Psoas muscle (tissue), 8 donors: ENCODE measurements at places on chromosomes 7 and 10.
A peak's percentile ranks its signal among the peaks of the same experiment; 100 is the strongest.

DNA sequence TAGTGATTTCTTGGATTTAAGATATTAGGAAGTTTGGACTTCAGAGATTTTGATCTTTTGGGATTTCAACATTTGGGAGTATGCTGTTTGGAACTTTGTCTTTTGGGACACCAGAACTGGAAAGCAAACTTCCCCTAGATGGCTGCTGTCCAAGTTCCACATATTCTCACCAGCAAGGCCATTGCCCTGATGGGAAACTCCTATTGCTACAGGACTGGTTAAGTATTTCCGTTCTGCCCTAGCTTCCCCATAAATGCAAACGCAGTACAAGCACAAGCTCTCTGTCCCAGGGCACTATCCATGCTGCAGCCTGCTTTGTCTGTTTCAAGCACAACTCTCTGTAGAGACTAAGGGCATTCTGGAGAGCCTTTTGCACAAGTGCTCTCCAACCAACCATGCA lies 79.3 kb upstream of the SLC25A13 start:
- DNase-seq: no peak

DNA sequence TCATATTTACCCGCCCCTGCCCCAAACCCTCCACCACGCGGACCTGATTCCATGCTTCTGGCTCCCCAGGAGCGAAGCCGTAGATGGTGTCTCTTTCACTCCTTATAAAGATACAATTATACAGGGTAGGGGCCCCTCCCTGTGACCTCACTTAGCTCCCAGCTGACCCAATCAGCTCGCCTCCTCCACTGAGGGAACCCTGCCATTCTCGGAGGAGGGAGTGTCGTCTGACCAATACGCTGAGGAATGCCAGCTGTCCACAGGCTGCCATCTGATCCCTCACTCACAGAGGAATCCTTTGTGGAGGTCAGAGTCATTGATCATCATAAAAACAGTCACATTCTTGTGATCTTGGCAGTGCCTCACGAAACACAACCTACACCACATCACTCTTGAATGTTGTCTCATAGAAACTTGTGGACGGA lies 67.5 kb upstream of the INSIG1 start:
- peak; percentile 84 for DNase-seq

DNA sequence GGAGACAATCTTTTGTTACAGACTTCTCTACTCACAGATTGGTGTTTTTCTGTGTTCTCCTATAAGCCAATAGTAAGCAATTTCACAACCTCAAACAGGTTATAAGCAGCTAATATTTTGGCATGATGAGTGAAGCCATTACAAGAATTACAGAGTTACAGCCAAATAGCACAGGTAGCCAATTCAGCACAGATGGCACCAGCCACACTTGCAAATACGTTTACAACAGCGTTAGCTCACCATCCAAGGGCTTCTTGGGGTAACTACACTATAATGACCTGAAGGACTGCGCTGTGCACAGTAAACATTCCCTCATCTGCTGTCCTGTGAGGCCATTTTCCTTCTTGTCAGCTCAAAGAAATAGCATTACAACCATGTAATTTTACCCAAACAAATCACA lies 428.6 kb downstream of the TCERG1L start:
- DNase-seq: no peak

DNA sequence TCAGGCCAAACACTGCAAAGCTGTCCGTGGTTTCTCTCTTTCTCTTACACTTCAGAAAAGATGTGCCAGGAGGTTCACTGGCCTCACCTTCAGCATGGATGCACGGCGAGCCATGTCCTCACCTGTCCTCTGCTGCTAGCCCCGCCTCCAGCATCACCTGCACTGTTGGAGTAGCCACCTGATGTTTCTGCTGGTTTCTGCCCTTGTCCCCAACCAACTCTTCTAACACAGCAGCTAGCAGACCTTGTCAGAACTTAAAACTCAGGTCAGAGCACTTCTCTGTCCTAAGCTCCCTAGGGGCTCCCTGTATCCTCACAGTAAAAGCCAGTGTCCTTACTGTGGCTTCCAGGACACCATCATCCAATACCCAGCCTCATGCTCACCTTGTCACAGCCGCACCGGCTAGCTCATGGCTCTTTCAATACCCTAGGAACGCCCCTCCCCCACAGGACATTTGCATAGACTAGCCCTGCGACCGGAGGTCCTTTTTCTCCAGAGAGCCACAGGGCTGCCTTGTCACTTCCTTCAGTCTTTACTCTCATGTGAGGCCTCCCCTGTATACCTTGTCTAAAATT lies 15.2 kb downstream of the PALD1 start:
- no peak for DNase-seq

DNA sequence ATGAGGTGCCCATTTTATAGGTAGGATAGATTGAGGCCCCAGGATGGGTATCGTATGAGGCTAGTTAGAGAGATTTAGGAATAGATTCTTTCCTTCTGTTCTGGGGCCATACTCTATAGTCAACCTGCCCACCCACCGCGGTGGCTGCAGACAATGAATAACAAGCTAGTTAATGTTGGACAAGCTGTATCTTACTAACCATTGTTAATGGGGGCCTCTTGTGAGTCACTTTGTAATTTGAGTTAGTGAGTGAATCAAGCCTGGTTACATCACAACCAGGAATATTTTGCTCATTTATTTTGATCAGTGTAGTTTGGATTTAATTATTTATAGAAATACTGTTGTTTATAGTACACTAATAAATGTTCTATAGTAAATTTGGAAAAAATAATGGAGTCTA lies 7.3 kb downstream of the SORCS3 start:
- DNase-seq: no peak

DNA sequence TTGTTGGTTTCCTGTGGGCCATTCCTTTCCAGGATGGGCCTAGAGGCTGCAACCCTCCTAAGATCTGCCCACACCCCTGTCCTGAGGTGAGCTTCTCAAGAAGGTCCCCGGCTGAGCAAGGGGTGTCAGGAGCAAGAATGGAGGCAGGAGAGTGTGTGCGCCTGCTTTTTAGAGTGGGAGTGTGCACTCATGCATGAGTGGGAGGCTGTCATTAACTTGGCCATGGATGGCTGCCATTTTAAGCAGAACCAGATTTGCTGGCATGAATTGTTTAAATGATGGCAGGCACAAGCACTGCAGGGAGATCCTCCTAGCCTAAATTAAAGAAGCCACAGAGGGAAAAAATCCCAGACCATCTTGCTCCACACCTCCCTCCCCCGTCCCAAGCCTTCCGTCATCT lies 2.9 kb upstream of the SGPL1 start:
- DNase-seq: no peak

- DNase-seq: no peak
These were observed 16.9 kb downstream of the SLC13A4 start for GRCh38 chr7:135711139-135711469.

DNA sequence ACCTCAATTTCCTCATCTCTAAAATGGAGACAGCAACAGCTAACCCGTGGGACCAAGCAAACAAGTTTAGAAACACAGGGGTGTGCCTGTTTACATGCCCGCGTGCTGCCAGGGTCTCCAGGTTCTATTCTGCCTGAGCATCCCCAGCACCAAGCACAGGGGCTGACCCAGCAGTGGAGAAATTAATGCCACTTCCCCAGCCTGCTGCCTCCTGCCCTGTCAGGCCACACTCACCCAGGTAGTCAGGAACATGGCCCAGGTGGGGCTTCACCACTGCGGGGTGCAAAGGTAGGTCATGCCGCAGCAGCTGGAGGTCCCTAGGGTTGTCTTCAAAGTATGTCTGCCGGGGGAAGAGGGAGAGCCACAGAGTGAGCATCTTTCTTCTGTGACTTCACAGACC lies 5.8 kb downstream of the DDX56 start:
- DNase-seq: no peak

- no peak for DNase-seq
These were observed 94.8 kb downstream of the ITIH5 start for GRCh38 chr10:7571981-7572380.
